CD8-positive, alpha-beta memory T cell (primary cell): ENCODE measurements at places on chromosomes 11 and 22. TPM values are rescaled to one million over a fixed set of nuclear protein-coding genes. Genes with fewer than 3 reads are reported as not detected.

- H3K27me3 ChIP-seq: no peaks in the 10 kb centered on the region
- H3K4me3 ChIP-seq: no peak overlapping the region
These were observed 15.1 kb downstream of the MYBPC3 start for GRCh38 chr11:47337229-47337924.

DNA sequence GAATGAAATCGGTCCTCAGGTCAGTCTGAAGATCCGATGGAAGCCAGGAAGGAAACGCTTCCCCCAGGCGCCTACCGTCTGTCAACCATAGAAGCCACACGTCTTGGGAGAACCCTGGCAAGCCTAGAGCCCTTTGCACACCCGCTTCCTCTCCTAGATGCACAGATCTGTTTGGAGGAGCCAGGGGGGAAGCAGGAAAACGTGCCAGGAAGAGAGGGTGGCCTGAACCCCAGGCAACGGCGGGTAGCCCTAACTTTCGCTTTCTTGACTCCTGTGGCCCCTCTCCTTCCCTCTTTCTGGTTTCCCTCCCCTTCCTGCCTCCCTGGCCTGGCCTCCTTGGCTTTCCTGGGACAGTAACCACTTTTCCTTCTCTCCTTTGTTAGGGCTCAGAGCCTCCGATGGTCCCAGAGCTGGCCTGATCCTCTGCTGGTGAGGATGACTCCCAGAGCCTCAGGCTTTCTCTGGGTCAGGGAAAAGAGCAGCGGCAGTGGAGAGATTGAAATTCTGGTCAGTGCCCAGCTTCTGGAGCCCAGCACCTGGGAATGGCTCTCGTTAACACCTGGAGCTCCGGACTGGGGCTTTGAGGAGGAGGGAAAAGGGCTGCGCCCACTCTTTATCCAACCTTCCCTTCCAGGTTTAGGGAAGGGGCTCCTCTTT lies 2.1 kb downstream of the FXYD6 start:
- DNase-seq: no peak
- H3K27ac ChIP-seq: no peak overlapping the region
- H3K4me3 ChIP-seq: no peak overlapping the region
- H3K27me3 ChIP-seq: peaks cover 42% of the 10 kb centered on the region

GRCh38 chr22:38467904-38468442 lies at the start of gene KDELR3:
KDELR3 (plus strand) TSS chr22:38468096; CDS start chr22:38468234, 138 bp downstream.
- H3K27ac ChIP-seq: peak within 1 kb of the TSS; percentile 67
- peak within 1 kb of the TSS; percentile 37 for H3K4me3 ChIP-seq
- no peaks in the 10 kb centered on the region for H3K4me1 ChIP-seq
- H3K27me3 ChIP-seq: peaks cover 13% of the 10 kb centered on the region

The CLMP gene
- 0.07 TPM for total RNA-seq

DNA sequence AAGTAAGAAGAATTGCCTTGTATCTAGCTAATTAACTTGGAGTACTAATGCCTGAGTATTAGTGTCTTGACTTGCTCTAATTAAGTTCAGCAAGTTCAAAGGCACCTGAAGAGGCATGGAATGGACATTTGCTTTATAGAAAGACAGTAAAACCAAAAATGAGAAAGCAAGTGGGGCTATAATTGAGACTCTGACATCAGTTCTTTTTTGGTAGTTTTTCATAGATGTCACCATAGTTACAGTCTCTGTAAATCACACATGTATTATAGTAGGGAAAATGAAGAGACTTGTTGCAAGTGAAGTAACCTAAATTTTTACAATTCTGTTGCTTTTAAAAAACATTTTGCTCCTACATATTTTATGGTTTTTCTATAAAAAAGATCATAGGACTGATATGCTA lies 178.0 kb downstream of the HIPK3 start:
- no peak overlapping the region for H3K27ac ChIP-seq
- no peak overlapping the region for H3K4me3 ChIP-seq
- H3K36me3 ChIP-seq: no peaks in the 10 kb centered on the region
- no peak for DNase-seq
- H3K27me3 ChIP-seq: no peaks in the 10 kb centered on the region
- H3K4me1 ChIP-seq: no peaks in the 10 kb centered on the region

DNA sequence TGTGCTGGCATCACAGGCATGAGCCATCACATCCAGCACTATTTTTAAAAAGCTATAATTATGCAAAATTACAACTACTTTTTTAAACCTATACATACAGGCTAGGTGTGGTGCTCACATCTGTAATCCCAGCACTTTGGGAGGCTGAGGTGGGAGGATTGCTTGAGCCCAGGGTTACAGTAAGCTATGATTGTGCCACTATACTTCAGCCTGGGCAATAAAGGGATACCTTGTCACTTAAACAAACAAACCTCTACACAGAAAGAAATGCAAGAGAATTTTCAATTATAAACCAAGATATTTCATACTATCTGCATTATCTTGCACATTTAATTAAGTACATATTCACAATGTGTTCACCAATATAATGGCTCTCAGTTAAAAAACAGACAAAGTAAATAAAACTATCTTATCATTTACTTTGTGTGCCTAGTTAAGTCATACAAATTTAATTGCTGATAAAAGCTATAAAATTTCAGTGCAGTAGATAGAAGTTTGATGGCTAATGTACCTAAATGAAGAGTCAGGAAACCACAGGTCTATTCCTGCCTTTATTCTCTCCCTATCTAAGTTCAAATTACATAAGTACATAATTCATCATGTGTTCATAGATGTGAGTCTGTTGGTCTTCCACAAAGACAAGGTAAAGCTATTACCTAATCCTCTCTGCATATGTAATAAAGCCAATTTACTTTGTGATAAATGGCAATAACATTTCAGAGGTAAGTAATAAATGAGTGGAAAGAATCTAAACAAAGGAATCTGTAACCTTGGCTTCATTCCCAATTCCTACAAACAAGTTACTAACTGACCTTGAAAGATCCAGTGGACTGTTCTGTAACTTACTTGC lies 9.0 kb upstream of the RDX start:
- no peak for DNase-seq
- H3K36me3 ChIP-seq: no peaks in the 10 kb centered on the region
- H3K27me3 ChIP-seq: no peaks in the 10 kb centered on the region
- no peak overlapping the region for H3K4me3 ChIP-seq
- H3K4me1 ChIP-seq: no peaks in the 10 kb centered on the region

- H3K4me1 ChIP-seq: no peaks in the 10 kb centered on the region
- no peak overlapping the region for H3K4me3 ChIP-seq
- peaks cover 87% of the 10 kb centered on the region for H3K36me3 ChIP-seq
- no peaks in the 10 kb centered on the region for H3K27me3 ChIP-seq
These were observed 139.9 kb upstream of the SORL1-AS1 start for GRCh38 chr11:121592708-121593107.

The AGBL2 gene
- total RNA-seq: 2.9 TPM

DNA sequence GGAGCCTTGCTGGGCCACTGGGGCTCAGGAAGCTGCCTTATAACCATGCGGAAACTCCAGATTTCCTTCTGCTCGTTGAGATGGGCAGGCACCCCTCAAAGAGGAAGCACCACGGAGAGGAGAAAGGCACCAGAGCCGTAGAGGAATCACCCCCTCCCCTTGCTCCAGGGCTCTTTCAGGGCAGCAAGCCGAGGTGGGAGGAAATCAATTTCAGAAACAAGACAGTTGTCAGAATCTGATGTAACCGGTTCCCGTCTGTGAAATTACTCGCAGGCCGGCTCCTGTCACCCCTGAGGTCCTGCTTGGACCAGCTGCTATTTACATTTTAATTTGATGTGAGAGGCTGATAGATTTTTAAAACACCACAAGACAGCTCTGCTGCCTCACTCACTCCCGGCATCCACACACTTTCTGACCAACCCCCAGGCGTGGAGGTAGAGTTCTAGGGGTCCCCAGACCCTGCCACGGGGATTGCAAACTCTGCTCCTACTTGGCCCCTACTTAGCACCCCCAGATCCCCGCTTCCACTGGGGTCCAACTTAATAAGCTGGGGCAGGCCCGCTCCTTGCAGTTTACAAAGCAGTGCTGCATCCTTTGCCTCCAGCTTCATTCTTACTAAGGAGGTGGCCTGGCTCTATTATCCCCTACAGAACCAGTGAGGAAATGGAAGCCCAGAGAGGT lies 162.5 kb downstream of the CEP164 start:
- no peaks in the 10 kb centered on the region for H3K36me3 ChIP-seq
- H3K27me3 ChIP-seq: no peaks in the 10 kb centered on the region
- no peaks in the 10 kb centered on the region for H3K4me1 ChIP-seq
- H3K27ac ChIP-seq: no peak overlapping the region

The KCNJ11 gene
- total RNA-seq: 0.95 TPM

GRCh38 chr11:827146-827896 lies 398 bp upstream of the CRACR2B start:
- peaks cover 39% of the 10 kb centered on the region for H3K4me1 ChIP-seq
- H3K4me3 ChIP-seq: peak overlapping the region; percentile 37
- peaks cover 20% of the 10 kb centered on the region for H3K27me3 ChIP-seq
- H3K27ac ChIP-seq: peak overlapping the region; percentile 24

DNA sequence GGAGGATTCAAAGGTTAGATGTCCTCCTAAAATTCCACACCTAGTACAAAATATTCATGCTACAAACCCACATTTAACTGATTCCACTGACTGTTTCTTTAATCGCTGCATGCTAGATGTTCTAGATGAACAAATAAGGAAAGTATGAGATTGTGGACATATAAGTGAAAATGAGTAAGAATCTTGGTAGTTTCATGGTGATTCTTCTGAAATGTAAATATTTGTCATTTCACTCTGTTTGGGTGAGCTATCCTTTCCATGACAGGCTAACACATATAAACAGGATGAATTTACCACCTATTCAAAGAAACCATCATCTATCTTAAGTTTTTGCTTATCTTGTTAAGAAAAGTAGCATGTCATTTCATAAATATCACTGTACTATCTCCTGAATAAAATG lies 14.8 kb downstream of the OR5B3 start:
- no peaks in the 10 kb centered on the region for H3K27me3 ChIP-seq
- no peaks in the 10 kb centered on the region for H3K36me3 ChIP-seq
- no peak overlapping the region for H3K27ac ChIP-seq

DNA sequence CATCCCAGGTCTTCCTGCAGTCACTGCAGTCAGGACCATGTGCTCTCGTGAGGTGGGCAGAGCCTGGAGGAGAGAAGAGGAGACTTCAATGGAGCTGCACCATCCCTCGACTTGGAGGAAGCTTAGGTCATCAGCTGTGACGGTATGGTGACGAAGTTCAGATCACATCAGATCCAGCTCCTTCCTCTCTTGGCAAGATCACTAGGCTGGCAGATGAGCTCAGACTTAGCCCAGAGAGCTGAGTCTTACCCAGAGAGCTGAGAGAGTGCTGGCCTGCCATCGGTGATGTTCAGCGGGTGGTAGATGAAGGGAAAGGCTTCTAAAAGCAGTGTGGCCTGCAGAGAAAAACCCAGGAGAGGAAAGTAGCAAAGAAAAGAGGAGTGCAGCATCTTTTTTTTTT lies 1.8 kb upstream of the SLC15A3 start:
- DNase-seq: no peak
- no peaks in the 10 kb centered on the region for H3K36me3 ChIP-seq
- H3K27me3 ChIP-seq: no peaks in the 10 kb centered on the region
- no peak overlapping the region for H3K4me3 ChIP-seq
- H3K4me1 ChIP-seq: peaks cover 16% of the 10 kb centered on the region

The TESMIN gene
- 1.3 TPM for total RNA-seq

GRCh38 chr11:62444236-62444833 lies 25.5 kb downstream of the SCGB1A1 start:
- H3K4me1 ChIP-seq: peaks cover 10% of the 10 kb centered on the region
- H3K4me3 ChIP-seq: no peak overlapping the region
- no peaks in the 10 kb centered on the region for H3K27me3 ChIP-seq
- no peak for DNase-seq
- H3K36me3 ChIP-seq: no peaks in the 10 kb centered on the region
- H3K27ac ChIP-seq: no peak overlapping the region

- H3K36me3 ChIP-seq: no peaks in the 10 kb centered on the region
- H3K4me1 ChIP-seq: no peaks in the 10 kb centered on the region
- no peak for DNase-seq
- H3K4me3 ChIP-seq: no peak overlapping the region
These were observed 113.5 kb downstream of the MN1 start for GRCh38 chr22:27687984-27688545.

The OR52H1 gene
- not detected for total RNA-seq

GRCh38 chr11:35798983-35799382 lies 136.4 kb downstream of the TRIM44 start:
- H3K27me3 ChIP-seq: no peaks in the 10 kb centered on the region
- no peaks in the 10 kb centered on the region for H3K4me1 ChIP-seq
- no peaks in the 10 kb centered on the region for H3K36me3 ChIP-seq
- no peak overlapping the region for H3K27ac ChIP-seq
- no peak for DNase-seq

The TMEM25 gene
- total RNA-seq: 7.0 TPM

DNA sequence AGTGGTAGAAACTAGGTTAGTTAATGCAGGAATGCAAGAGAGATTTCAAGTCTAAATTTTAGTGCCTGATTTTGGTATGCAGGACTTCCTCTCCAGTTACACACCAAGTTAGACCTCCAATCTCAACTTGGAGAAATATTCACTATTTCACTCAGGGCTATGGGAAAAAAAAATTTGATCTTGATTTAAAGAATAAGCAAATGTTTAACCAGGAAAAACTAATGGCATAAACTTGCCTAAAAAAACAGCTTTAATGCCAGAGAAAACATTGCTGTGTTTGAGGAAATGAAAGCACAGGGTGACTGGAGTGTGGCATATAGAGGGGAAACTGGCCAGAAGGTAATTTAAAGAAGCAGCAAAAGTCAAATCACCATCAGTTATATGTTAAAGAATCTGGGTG lies 575.4 kb upstream of the LRRC4C start:
- H3K27me3 ChIP-seq: no peaks in the 10 kb centered on the region
- no peaks in the 10 kb centered on the region for H3K4me1 ChIP-seq
- no peak overlapping the region for H3K27ac ChIP-seq
- H3K4me3 ChIP-seq: no peak overlapping the region

DNA sequence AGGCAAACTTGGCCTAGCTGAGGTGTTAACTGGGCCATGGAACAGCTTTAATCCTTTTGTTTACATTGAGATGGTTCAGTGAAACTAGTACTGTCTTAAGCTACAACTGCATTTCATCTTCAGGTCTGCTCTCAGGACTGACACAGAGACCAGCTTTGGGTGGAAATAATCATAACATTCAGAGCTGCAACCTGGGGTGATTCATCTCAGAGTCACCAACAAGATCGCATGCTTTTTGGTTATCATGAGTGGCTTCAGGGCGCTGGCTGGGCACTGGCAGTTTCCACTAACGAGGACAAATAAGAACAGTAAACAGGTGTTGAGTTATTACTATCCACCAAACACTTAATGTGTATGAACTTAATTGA lies 60.9 kb upstream of the PAX6 start:
- no peaks in the 10 kb centered on the region for H3K36me3 ChIP-seq
- H3K27ac ChIP-seq: no peak overlapping the region
- DNase-seq: no peak
- H3K4me1 ChIP-seq: no peaks in the 10 kb centered on the region
- no peak overlapping the region for H3K4me3 ChIP-seq
